Liver (tissue), 10 donors: ENCODE measurements at places on chromosomes 2 and 18. TPM values are rescaled to one million over a fixed set of nuclear protein-coding genes. Genes with fewer than 3 reads are reported as not detected.

Gene KCNE4
- 0.28 TPM for total RNA-seq

GRCh38 chr2:77813599-77813998 is 291.4 kb upstream of the LRRTM4 start:
- H3K27me3 ChIP-seq = no peaks in the 10 kb centered on the region
- no peak overlapping the region for H3K27ac ChIP-seq
- no peaks in the 10 kb centered on the region for H3K4me1 ChIP-seq

GRCh38 chr2:148058641-148059040 is 37.8 kb downstream of the MBD5 start:
- no peak for DNase-seq
- H3K27me3 ChIP-seq = no peaks in the 10 kb centered on the region
- no peaks in the 10 kb centered on the region for H3K36me3 ChIP-seq
- no peaks in the 10 kb centered on the region for H3K4me1 ChIP-seq
- H3K27ac ChIP-seq = no peak overlapping the region

DNA sequence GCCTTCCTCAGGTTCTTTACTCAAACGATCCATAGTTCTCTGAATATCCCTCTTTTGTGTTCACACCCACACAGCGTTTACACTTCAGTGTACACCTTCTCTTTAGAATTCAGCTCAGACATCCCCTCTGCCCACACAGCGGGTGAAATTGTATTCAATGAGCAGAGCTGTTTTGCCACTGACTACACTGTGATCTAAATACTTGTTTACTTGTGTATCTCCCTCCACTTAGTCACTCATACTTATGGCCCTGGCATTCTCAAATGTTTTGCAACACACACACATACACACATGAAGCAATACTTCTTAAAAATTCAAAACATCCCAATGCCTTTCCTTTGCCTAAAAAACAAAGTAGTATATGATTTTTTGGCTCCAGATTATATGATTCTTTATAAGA is 297.1 kb downstream of the TMX3 start:
- H3K27ac ChIP-seq = no peak overlapping the region
- H3K4me1 ChIP-seq = no peaks in the 10 kb centered on the region
- no peaks in the 10 kb centered on the region for H3K36me3 ChIP-seq
- H3K27me3 ChIP-seq = no peaks in the 10 kb centered on the region
- no peak for DNase-seq

GRCh38 chr2:55923091-55923981 is at the start of gene EFEMP1:
EFEMP1 (minus strand) TSS chr2:55923782; CDS start chr2:55922440, 1,342 bp downstream.
- H3K27ac ChIP-seq = no peak within 1 kb of the TSS
- H3K36me3 ChIP-seq = no peaks in the 10 kb centered on the region
- no peak for DNase-seq
- peak within 1 kb of the TSS; percentile 42 for H3K4me3 ChIP-seq
- peaks cover 14% of the 10 kb centered on the region for H3K27me3 ChIP-seq
- H3K4me1 ChIP-seq = peaks cover 10% of the 10 kb centered on the region

- H3K27ac ChIP-seq = no peak overlapping the region
- no peak overlapping the region for H3K4me3 ChIP-seq
- no peak for DNase-seq
- H3K36me3 ChIP-seq = no peaks in the 10 kb centered on the region
Measured at GRCh38 chr2:214169736-214170135, 241.1 kb upstream of the VWC2L start.
